ENCODE measurements at places on chromosomes 4 and X. TPM values are rescaled to one million over a fixed set of nuclear protein-coding genes. Genes with fewer than 3 reads are reported as not detected.

Gene TRIM61
- total RNA-seq = 5.9 TPM

Gene SLC10A4
- not detected for total RNA-seq

Gene SPANXC
- not detected for total RNA-seq

Gene CCNA2
- total RNA-seq = 9.4 TPM

Gene SPANXA2
- total RNA-seq = not detected

Gene EMCN
- not detected for total RNA-seq

Gene CABS1
- total RNA-seq = not detected

Gene ANKRD50
- 33.3 TPM for total RNA-seq

Gene ATP2B3
- not detected for total RNA-seq

Gene CFI
- total RNA-seq = not detected

Gene F8A3
- 3.9 TPM for total RNA-seq

Gene RASSF6
- total RNA-seq = 0.39 TPM

Gene GDPD2
- 0.11 TPM for total RNA-seq

Gene ZNF157
- 0.11 TPM for total RNA-seq

Gene ASB5
- not detected for total RNA-seq

Gene NCAPG
- 8.7 TPM for total RNA-seq

Gene ASB11
- not detected for total RNA-seq

Gene ADGRA3
- total RNA-seq = 26.8 TPM

Gene HSD17B13
- not detected for total RNA-seq

Gene CENPVL2
- total RNA-seq = not detected

Gene IL9R
- not detected for total RNA-seq

Gene CDKL5
- total RNA-seq = 9.0 TPM

Gene MAML3
- 1.2 TPM for total RNA-seq

Gene MAGEB16
- total RNA-seq = under 0.01 TPM

Gene LDB2
- 0.11 TPM for total RNA-seq

Gene UGT2B15
- total RNA-seq = not detected

Gene GLOD5
- not detected for total RNA-seq

Gene SYTL4
- total RNA-seq = 7.1 TPM

Gene CTSO
- total RNA-seq = 10.6 TPM

Gene HAND2
- 19.6 TPM for total RNA-seq

Gene PABPC1L2B
- total RNA-seq = not detected

Gene S100G
- total RNA-seq = not detected

Gene CHIC2
- 168 TPM for total RNA-seq

Gene HAUS7
- 10.2 TPM for total RNA-seq

Gene DCTD
- 59.3 TPM for total RNA-seq

Gene SUPT20HL1
- not detected for total RNA-seq

Gene MCTS1
- 32.4 TPM for total RNA-seq

Gene DGAT2L6
- not detected for total RNA-seq

Gene GPRASP1
- total RNA-seq = 1.3 TPM

Gene TBX22
- not detected for total RNA-seq

Gene DMD
- total RNA-seq = 13.0 TPM

Gene WAS
- total RNA-seq = 0.39 TPM

Gene DCAF8L2
- total RNA-seq = not detected

Gene ARR3
- total RNA-seq = not detected

Gene PAGE1
- not detected for total RNA-seq

Gene IDUA
- total RNA-seq = 17.0 TPM

Gene XAGE2
- 23.6 TPM for total RNA-seq

Gene PDCL2
- total RNA-seq = not detected

Gene MED12
- 34.7 TPM for total RNA-seq

Gene SHOX
- 24.2 TPM for total RNA-seq

Gene SRD5A3
- total RNA-seq = 8.7 TPM

Gene H2AZ1
- total RNA-seq = 267 TPM

Gene CSAG3
- total RNA-seq = not detected

Gene XG
- 25.3 TPM for total RNA-seq

Gene MTMR8
- total RNA-seq = 0.79 TPM

Gene PPEF2
- total RNA-seq = under 0.01 TPM

Gene GLA
- 29.6 TPM for total RNA-seq

Gene MRPL1
- 33.4 TPM for total RNA-seq
